ENCODE measurements at places on chromosomes 2 and 18. TPM values are rescaled to one million over a fixed set of nuclear protein-coding genes. Genes with fewer than 3 reads are reported as not detected.

DNA sequence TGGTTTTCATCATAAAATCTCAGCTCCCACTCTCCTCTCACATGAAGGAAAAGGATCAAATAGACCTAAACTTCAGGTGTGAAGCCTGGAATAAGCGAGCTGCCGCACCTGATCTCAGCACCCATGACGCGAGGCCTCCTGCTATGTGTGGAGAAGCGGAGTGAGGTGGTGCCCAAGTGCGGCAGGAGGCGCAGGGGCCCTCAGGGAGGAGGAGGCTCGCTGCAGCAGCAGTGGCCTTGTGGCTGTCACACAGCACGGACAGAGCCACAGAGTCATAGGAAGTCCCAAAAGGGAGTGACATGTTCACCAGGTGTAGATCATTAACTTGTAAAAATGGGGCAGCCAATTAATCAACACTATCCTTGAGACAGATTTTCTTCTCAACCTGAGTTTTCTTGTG lies 9.1 kb downstream of the SCLY start:
- no peak overlapping the region for H3K4me3 ChIP-seq
- no peak overlapping the region for H3K27ac ChIP-seq
- peaks cover 32% of the 10 kb centered on the region for H3K36me3 ChIP-seq
- 0 out of 2 replicates have a peak, but pooled peaks cover under 1% of the 10 kb centered on the region for H3K4me1 ChIP-seq

GRCh38 chr2:19786408-19787058 lies 115.2 kb downstream of the TTC32 start:
- peak; percentile 48 for DNase-seq
- H3K4me3 ChIP-seq, result no peak overlapping the region
- peak overlapping the region; percentile 60 for H3K27ac ChIP-seq
- H3K4me1 ChIP-seq, result peaks cover 16% of the 10 kb centered on the region

GRCh38 chr2:206993964-206994363 lies 54.6 kb downstream of the CPO start:
- no peak overlapping the region for H3K27ac ChIP-seq
- H3K4me1 ChIP-seq, result peaks cover 4% of the 10 kb centered on the region
- no peaks in the 10 kb centered on the region for H3K36me3 ChIP-seq
- no peak for DNase-seq
- no peaks in the 10 kb centered on the region for H3K27me3 ChIP-seq
- no peak overlapping the region for H3K4me3 ChIP-seq

DNA sequence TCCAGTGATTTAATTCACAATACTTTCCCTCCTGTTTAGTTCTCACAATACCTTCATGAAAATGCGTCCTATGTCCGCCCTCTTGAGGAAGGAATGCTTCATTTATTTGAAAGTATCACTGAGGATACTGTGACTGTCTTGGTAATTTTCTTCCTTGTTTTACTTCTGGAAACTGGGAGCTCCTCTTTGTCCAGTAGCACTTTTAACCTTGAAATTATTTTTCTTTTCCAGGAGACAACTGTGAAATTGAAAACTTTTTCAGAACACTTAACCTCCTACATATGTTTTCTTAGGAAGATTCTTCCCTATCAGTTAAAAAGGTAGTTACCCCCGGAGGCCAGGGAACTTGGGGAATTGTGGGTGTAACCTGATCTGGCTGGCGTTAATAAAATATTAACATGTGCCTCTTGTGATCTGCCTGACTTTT lies 58.9 kb upstream of the STON1 start:
- H3K4me3 ChIP-seq, result no peak overlapping the region
- H3K27me3 ChIP-seq, result no peaks in the 10 kb centered on the region
- peaks cover 22% of the 10 kb centered on the region for H3K36me3 ChIP-seq
- no peaks in the 10 kb centered on the region for H3K4me1 ChIP-seq
- H3K27ac ChIP-seq, result no peak overlapping the region
- peak; percentile 84 for DNase-seq

- 0 out of 2 replicates have a peak, but pooled peaks cover 7% of the 10 kb centered on the region for H3K4me1 ChIP-seq
- H3K4me3 ChIP-seq, result no peak overlapping the region
- H3K36me3 ChIP-seq, result no peaks in the 10 kb centered on the region
- H3K27ac ChIP-seq, result no peak overlapping the region
- no peak for DNase-seq
Measured at GRCh38 chr2:58130238-58130637, 83.6 kb downstream of the VRK2 start.

DNA sequence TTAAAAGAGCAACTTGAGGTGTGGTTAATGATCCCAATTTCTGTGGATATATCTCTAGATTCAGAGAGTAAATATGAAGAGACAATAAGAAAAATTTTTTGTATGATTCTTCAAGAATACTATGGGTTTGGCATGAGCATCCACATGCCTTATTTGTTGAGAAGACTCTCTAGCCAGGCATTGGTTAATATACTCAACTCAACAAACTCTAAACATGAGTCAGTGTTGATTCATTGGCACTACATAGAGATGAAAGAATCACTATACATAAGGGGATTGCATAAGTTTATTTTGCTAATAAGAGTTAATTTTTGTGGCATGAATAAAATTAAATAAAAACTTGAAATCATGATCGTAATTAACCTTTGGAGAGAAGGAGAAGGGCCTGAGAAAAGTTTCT lies 930.2 kb upstream of the LRRTM1 start:
- no peak overlapping the region for H3K4me3 ChIP-seq
- H3K27ac ChIP-seq, result no peak overlapping the region
- H3K27me3 ChIP-seq, result no peaks in the 10 kb centered on the region
- peak; percentile 74 for DNase-seq
- peaks cover 9% of the 10 kb centered on the region for H3K4me1 ChIP-seq
- H3K36me3 ChIP-seq, result no peaks in the 10 kb centered on the region

DNA sequence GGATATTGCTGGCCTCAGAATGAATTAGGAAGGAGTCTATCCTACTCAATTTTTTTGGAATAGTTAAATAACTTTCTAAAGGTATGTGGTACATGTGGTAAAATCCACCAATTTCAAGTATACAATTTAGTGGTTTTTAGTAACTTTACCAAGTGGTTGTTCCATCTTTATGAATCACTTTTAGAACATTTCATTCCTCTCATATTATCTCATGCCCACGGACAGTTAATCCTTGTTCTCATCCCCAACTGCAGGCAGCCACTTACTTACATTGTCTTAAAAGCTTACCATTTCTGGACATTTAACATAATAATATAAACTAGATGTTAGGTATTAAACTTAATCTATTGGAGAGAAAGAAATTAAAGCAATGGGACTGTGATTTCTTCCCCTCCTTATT lies 146.3 kb upstream of the ZC3H15 start:
- no peak for DNase-seq
- H3K27me3 ChIP-seq, result no peaks in the 10 kb centered on the region
- no peaks in the 10 kb centered on the region for H3K36me3 ChIP-seq
- H3K4me3 ChIP-seq, result no peak overlapping the region

DNA sequence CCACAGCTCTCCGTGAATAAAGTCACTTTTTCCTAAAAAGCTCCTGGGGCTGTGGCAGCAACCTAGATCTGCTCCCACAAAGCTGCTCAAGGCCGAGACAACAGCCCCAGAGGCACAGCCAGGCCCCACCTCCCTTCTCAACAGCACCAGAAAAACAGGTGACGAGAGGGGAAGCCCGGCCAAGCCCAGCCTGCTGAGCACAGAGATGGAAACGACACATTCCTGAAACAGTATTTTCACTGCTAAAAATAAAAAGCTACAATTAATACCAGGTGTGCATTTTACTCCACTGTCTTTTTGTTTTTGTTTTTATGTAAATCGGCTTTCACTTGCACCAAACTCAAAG lies 199.3 kb downstream of the HDAC4 start:
- DNase-seq, result no peak
- H3K4me3 ChIP-seq, result no peak overlapping the region
- H3K27me3 ChIP-seq, result no peaks in the 10 kb centered on the region
- H3K27ac ChIP-seq, result no peak overlapping the region
- H3K4me1 ChIP-seq, result no peaks in the 10 kb centered on the region
- H3K36me3 ChIP-seq, result no peaks in the 10 kb centered on the region

DNA sequence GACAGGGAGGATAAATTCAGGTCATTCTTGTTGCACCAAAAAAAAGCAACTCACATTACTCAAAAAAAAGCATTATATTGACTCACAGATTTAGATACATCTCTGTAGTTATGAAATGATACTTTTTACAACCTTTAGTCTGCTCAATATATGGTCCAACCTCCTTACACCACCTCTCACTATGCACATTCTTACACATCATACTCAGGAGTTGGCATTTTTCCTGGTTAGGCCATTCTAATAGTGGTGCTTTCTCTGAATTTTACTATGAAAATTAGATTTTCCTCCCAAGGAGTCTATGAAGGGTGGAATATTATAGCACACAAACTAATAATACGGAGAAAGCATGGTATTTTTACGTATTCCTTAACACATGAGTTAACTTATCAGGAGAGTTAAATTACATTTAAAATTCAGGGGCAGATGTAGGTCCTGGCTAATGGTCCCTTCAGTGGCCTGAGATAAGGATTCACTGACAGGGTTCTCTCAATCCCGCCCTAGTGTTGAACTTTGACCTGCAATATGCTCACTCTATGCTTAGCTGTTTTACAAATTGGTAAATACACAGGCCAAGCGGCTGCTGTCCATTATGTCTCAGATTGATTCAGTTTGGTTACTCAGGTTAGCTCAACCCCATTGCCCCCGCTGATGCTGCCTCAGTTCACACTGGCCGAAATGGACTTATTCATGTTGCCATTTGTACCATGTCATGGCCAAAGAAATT lies 153.6 kb downstream of the NCKAP5 start:
- peak; percentile 28 for DNase-seq
- no peak overlapping the region for H3K4me3 ChIP-seq
- H3K27me3 ChIP-seq, result no peaks in the 10 kb centered on the region
- no peak overlapping the region for H3K27ac ChIP-seq

- H3K4me1 ChIP-seq, result no peaks in the 10 kb centered on the region
- H3K27ac ChIP-seq, result no peak overlapping the region
- H3K36me3 ChIP-seq, result no peaks in the 10 kb centered on the region
- DNase-seq, result no peak
- no peak overlapping the region for H3K4me3 ChIP-seq
Measured at GRCh38 chr2:159053161-159054031, 85.0 kb downstream of the TANC1 start.

- no peak overlapping the region for H3K27ac ChIP-seq
- no peaks in the 10 kb centered on the region for H3K4me1 ChIP-seq
- DNase-seq, result no peak
Measured at GRCh38 chr2:103437161-103437560, 675.3 kb downstream of the TMEM182 start.

- DNase-seq, result no peak
- H3K36me3 ChIP-seq, result no peaks in the 10 kb centered on the region
- H3K27me3 ChIP-seq, result no peaks in the 10 kb centered on the region
- no peak overlapping the region for H3K4me3 ChIP-seq
Measured at GRCh38 chr2:73503992-73504570, 118.4 kb downstream of the ALMS1 start.

- no peaks in the 10 kb centered on the region for H3K27me3 ChIP-seq
- no peaks in the 10 kb centered on the region for H3K4me1 ChIP-seq
- no peak overlapping the region for H3K4me3 ChIP-seq
- peak; percentile 40 for DNase-seq
- H3K27ac ChIP-seq, result no peak overlapping the region
Measured at GRCh38 chr2:169670215-169670651, 24.0 kb downstream of the CFAP210 start.

GRCh38 chr2:111930875-111931274 lies 32.5 kb downstream of the MERTK start:
- peaks cover 22% of the 10 kb centered on the region for H3K4me1 ChIP-seq
- H3K27me3 ChIP-seq, result no peaks in the 10 kb centered on the region
- H3K36me3 ChIP-seq, result no peaks in the 10 kb centered on the region
- H3K4me3 ChIP-seq, result no peak overlapping the region

DNA sequence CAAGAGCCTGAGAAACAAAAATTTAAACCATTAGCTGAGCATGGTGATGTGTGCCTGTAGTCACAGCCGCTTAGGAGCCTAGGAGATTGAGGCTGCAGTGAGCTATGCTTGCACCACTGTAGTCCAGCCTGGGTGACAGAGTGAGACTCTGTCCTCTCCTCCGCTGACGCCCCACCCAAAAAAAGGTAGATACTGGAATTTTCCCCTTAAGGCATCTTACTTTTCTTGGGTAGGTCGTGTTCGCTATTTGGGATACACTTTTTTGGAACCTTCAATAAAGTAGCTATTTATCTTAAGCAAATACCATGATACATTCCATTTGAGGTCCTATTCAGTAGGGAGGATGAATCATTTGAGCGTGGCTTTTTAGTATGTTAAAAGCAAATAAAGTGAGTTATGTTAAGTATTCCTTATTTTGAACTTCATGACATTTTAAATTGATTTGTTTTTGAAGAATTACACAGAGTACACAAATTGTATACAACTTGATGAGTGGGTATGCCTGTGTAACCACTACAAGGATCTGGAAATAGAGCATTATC lies 38.7 kb downstream of the RALBP1 start:
- peaks cover 42% of the 10 kb centered on the region for H3K4me1 ChIP-seq
- DNase-seq, result peak; percentile 97
- H3K4me3 ChIP-seq, result peak overlapping the region; percentile 33
- no peaks in the 10 kb centered on the region for H3K27me3 ChIP-seq

DNA sequence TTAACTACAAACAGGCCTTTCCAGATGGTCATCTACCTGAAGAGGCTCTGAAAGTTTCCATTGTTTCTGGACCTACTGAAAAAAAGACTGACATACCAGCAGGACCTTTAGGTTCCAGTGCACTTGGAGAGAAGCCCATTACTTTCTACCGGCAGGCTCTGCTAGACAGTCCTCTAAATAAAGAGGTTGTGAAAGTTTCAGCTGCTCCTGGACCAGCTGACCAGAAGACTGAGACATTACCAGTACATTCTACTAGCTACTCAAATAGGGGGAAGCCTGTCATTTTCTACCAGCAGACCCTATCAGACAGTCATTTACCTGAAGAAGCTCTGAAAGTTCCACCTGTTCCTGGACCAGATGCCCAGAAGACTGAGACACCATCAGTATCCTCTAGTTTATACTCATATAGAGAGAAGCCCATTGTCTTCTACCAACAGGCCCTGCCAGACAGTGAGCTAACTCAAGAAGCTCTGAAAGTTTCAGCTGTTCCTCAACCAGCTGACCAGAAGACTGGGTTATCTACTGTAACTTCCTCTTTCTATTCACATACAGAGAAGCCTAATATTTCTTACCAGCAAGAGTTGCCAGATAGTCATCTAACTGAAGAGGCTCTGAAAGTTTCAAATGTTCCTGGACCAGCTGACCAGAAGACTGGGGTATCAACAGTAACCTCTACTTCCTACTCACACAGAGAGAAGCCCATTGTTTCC lies 65.8 kb downstream of the ALMS1 start:
- no peaks in the 10 kb centered on the region for H3K27me3 ChIP-seq
- H3K4me1 ChIP-seq, result no peaks in the 10 kb centered on the region

- peaks cover 7% of the 10 kb centered on the region for H3K4me1 ChIP-seq
- no peak overlapping the region for H3K27ac ChIP-seq
- DNase-seq, result no peak
- H3K27me3 ChIP-seq, result no peaks in the 10 kb centered on the region
Measured at GRCh38 chr2:25688236-25688635, 14.9 kb upstream of the DTNB start.

- no peak overlapping the region for H3K27ac ChIP-seq
- no peak overlapping the region for H3K4me3 ChIP-seq
- peaks cover 17% of the 10 kb centered on the region for H3K4me1 ChIP-seq
- H3K36me3 ChIP-seq, result no peaks in the 10 kb centered on the region
- no peak for DNase-seq
Measured at GRCh38 chr2:43305517-43305916, 79.1 kb upstream of the ZFP36L2 start.

GRCh38 chr18:77141401-77142118 lies 9.0 kb upstream of the MBP start:
- H3K4me3 ChIP-seq, result no peak overlapping the region
- H3K36me3 ChIP-seq, result no peaks in the 10 kb centered on the region
- DNase-seq, result no peak
- H3K4me1 ChIP-seq, result no peaks in the 10 kb centered on the region

The CYP26B1 gene
- total RNA-seq, result 3.9 TPM

The HK2 gene
- total RNA-seq, result 55.2 TPM

The GAL3ST2 gene
- total RNA-seq, result not detected

The SETBP1 gene
- total RNA-seq, result 3.5 TPM

The POTEC gene
- not detected for total RNA-seq

The VWA3B gene
- total RNA-seq, result not detected

The APCDD1 gene
- not detected for total RNA-seq

The GTF2A1L gene
- not detected for total RNA-seq

The RBMS1 gene
- 38.8 TPM for total RNA-seq

The ADRA2B gene
- total RNA-seq, result not detected

The PCARE gene
- total RNA-seq, result not detected

Measured in PC-3 (cell line).